Ureter (tissue), 1 donor: ENCODE measurements at places on chromosomes 13 and 19. TPM values are rescaled to one million over a fixed set of nuclear protein-coding genes. Genes with fewer than 3 reads are reported as not detected.

The KBTBD7 gene
- 6.4 TPM for total RNA-seq

- DNase-seq, result no peak
Measured at GRCh38 chr13:97005625-97006262, 11.5 kb upstream of the OXGR1 start.

- DNase-seq, result no peak
Measured at GRCh38 chr13:110119935-110120905, 186.7 kb downstream of the COL4A1 start.

DNA sequence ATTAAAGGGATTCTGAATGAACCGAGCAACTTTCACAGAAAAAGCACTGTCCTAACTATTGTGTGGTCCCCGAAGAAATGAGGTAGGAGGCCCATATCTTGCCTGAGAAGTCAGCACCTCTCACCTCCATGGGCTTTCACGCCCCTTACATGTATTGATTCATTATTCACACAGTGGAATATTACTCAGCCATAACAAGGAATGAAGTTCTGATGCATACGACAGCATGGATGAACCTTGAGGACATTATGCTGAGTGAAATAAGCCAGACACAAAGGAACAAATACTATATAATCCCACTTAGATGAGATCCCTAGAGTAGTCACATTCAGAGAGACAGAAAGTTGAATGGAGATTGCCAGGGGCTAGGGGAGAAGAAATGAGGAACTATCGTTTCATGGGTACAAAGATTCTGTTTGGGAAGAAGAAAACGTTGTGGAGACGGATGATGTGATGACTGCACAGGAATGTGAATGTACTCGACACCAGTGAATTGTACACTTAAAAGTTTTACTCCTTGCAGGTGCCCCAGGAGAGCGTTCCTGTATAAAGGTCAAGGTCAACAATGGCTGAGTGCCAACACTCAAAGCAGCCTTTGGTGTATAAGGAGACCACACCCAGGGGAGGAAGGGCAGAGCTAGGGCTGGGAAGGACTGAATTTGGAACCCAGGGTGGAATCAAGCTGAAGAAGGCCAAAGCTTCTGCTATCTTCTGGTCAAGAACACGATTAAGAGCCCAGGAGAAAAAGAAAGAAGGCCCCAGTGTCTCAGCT is 22.5 kb downstream of the ZIC5 start:
- no peak for DNase-seq

GRCh38 chr13:45859705-45860104 is 8.2 kb upstream of the SIAH3 start:
- DNase-seq, result no peak

The KRTDAP gene
- total RNA-seq, result not detected

DNA sequence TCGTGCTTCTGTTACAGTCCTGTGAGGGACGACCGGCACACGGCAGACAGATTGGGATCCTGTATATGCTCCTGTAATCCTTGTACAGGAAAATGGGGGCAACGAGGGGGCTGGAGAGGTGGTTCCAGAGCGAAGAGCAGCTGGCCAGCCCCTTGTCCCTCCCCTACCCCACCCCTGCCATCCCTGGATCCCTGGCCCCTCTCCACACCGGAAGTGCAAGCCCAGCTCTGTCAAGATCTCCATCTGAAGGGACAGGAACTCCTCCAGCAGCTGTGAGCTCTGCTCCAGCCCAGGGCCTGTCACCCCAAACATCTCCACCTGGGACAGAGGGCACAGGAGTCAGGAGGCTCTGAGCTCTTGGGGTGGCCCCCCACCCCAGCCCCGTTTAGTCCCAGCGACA is 5.5 kb upstream of the CCER2 start:
- no peak for DNase-seq

GRCh38 chr13:47798906-47799305 is 202.2 kb downstream of the SUCLA2 start:
- no peak for DNase-seq

The ZNF415 gene
- 15.1 TPM for total RNA-seq

- DNase-seq, result no peak
Measured at GRCh38 chr19:16265205-16265604, 59.4 kb upstream of the KLF2 start.
